ENCODE measurements at places on chromosomes 11 and 22.
A peak's percentile ranks its signal among the peaks of the same experiment; 100 is the strongest.

GRCh38 chr11:10701982-10702381 is 8.4 kb upstream of the IRAG1 start:
- peak; percentile 57 for DNase-seq

DNA sequence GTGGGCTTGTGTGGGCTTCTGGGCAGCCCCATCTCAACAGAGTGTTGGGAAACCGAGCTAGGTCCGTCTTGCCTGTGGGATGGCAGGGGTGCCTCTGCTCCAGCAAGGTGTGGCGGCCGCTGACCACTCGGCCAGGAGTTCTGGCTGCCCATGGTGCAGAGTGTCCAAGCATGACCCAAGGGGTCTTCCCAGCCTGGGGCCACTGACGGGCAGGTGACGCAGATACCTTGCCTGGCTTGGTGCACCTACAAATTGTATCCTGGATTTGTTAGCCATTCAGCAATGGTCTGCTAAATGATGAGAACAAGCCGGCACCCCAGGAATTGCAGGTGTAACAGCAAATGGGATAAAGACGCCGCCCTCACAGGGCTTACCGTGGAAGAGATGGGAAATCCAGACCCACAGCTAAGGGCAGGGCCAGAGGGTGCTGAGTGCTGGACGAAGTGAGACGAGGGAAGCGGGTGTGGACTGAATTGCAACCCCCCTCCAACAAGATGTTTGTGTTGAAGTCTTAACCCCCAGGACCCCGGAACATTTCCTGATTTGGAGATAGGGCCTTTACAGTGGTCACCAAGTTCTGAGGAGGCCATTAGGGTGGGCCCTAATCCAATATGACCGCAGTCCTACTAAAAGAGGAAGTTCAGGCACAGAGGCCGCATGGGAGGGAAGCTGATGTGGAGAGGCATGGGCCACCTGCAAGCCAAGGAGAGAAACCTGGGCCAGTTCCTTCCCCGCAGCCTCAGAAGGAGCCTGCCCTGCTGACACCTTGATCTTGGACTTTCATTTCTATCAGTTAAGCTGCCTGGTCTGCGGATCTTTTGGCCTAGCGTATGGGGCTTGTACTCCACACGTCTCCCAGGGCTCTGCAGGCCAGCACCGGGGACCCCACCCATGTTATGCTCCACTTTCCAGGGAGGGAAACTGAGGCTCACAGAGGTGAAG is 45.2 kb upstream of the LINC01488 start:
- DNase-seq, result no peak

- peak; percentile 76 for DNase-seq
Observed at GRCh38 chr11:62593434-62594044, 2.2 kb upstream of the TUT1 start.

- no peak for DNase-seq
Observed at GRCh38 chr22:47918276-47918921, 1155.9 kb downstream of the TBC1D22A start.

- DNase-seq, result peak; percentile 33
Observed at GRCh38 chr11:65645710-65646109, 7.8 kb downstream of the SIPA1 start.

GRCh38 chr11:93208663-93209270 is 11.0 kb upstream of the SLC36A4 start:
- no peak for DNase-seq

DNA sequence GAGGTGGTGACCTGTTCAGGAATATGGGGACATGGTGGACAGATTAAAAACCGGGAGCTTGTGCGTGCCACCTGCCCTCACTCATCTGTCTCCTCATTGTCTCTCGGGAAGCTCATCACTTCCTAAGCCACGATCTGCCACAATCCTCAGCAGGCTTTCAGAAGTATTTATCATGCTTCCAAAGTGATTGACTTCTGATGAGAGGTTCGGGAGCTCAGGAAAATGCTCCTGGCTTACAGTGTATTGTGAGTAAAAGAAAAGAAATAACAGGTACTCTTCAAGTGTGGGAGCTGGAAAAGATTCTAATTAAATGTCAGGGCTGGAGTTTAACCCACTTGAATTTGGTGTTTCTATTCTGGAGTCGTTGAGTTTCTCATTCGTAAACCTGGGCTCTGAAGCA is 91.9 kb upstream of the DRD2 start:
- DNase-seq, result no peak

Data from fibroblast of the aortic adventitia (primary cell).